ENCODE measurements at places on chromosomes 11 and 22. TPM values are rescaled to one million over a fixed set of nuclear protein-coding genes. Genes with fewer than 3 reads are reported as not detected.

RHOD gene
- total RNA-seq = 16.7 TPM

SNU13 gene
- 111 TPM for total RNA-seq

TRIM48 gene
- not detected for total RNA-seq

THY1 gene
- total RNA-seq = 7.8 TPM

RASL10A gene
- 0.72 TPM for total RNA-seq

IL18 gene
- 49.9 TPM for total RNA-seq

OR8G5 gene
- total RNA-seq = 0.58 TPM

CSF2RB gene
- total RNA-seq = 27.2 TPM

GUCD1 gene
- 148 TPM for total RNA-seq

KCNC1 gene
- not detected for total RNA-seq

BATF2 gene
- total RNA-seq = 7.5 TPM

All from upper lobe of right lung (tissue), 1 donor.